ENCODE measurements at places on chromosomes 3 and 15. TPM values are rescaled to one million over a fixed set of nuclear protein-coding genes. Genes with fewer than 3 reads are reported as not detected.

CCK gene
- polyA plus RNA-seq: 3.2 TPM

TRPM1 gene
- not detected for polyA plus RNA-seq

CD96 gene
- polyA plus RNA-seq: 0.41 TPM

PROK2 gene
- polyA plus RNA-seq: not detected

IMPG2 gene
- 0.19 TPM for polyA plus RNA-seq

GOLGA6L9 gene
- 2.5 TPM for polyA plus RNA-seq

SLTM gene
- 38.3 TPM for polyA plus RNA-seq

- DNase-seq: no peak
These were observed 528.6 kb upstream of the LMCD1 start for GRCh38 chr3:7973006-7973405.

DNA sequence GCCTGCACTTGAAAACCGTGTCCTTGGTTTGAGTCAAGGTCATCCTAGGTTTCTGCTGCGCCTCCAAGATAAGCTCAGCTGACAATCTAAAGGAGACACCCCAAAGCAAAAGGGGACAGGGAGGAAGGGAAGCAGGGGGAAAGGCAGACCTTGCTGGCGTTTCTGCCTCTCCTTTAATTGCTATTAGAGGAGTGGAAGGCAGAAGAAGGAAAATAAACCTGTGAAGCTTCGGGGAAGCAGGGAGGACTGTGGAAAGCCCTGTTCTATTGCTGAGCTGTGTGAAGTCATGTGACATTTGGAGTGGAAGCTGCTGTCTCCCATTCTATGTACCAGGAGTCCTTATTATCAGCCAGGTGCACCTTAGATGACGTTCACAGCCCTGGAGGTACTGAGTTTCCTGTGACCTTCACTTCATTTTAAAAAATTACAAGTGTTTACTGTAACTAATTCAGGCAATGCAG is 21.5 kb upstream of the CHD2 start:
- no peak for DNase-seq

- no peak for DNase-seq
These were observed 65.0 kb downstream of the WWTR1 start for GRCh38 chr3:149592758-149593240.

DNA sequence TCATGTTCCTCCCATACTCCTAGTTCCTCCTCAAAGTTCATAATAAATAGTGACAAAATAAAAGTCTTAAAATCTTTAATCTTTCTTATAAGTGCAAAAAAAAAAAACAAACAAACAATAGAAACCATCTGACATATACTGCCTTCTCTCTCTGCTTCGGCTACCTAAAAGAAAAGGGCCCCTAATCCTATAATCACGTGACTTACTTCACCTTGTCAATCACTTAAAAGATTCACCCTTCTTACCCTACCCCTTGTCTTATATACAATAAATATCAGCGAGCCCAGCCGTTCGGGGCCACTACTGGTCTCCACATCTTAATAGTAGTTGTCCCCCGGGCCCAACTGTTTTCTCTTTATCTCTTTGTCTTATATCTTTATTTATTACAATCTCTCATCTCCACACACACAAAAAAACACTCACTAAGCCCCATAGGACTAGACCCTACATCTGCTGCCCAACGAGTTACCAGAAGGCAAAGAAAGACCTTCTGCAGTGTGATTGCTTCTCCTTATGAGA is 28.8 kb downstream of the MKRN3 start:
- DNase-seq: no peak
